Left renal cortex interstitium (tissue), 4 donors: ENCODE measurements at places on chromosomes 16 and 17.

DNA sequence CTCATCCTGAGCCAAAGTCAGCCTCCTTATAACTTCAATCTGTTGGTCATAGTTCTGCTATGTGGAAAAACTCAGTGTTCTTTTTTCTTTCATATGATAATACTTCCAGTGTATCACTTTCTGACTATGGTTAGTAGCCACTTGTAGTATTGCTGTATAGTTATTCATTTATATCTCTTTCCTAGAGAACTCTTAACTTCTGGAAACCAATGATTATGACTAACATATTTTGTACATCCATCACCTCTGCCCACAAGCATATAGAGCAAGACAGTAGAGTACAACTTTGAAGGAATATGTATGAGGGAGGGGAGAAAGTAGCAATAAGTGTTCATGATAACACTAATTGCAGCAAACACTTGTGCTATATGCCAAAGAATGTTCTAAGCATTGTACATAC lies 38.6 kb downstream of the COX10 start:
- no peak for DNase-seq

- DNase-seq, result no peak
These were observed 52.1 kb upstream of the BPTF start for GRCh38 chr17:67773246-67773645.

DNA sequence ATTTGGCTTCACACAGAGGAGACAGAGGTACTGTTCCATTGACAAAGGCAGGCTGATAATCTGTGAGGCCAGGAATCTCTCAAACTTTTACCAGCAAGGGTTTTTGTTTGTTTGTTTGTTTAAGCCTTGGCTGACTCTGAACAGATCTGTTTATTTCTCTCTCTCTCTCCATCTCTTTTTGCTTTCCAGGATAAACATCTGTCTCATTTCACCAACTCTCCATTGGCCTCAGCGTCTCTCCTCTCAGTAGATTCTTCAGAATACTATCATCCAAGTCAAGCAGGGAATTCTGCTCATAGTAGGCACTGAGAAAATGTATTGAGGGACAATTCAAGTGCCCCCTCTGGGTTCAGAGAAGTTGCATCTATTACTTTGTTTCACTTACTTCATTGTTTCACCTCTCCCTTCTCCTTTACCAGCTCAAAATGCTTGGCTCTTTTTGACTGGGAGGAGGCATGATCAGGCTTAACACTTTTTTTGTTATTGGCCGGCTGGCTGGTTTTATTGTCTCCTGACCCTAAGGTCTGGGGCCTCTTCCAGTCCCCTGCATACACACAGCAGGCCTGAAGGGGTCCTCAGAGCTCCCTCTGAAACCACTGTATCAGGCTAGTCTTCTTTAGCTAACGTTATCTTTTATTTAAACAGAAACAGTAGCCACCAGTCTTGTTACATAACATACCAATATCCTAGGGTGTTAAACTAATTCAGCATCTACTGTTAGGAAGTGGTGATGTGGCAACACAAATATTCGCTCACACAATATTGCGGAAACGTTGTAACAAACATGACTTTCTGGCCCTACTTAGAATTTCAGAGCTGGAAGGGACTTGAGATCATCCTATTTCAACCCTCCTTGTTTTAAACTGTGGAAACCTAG lies 2.0 kb upstream of the YPEL2 start:
- peak; percentile 72 for DNase-seq

DNA sequence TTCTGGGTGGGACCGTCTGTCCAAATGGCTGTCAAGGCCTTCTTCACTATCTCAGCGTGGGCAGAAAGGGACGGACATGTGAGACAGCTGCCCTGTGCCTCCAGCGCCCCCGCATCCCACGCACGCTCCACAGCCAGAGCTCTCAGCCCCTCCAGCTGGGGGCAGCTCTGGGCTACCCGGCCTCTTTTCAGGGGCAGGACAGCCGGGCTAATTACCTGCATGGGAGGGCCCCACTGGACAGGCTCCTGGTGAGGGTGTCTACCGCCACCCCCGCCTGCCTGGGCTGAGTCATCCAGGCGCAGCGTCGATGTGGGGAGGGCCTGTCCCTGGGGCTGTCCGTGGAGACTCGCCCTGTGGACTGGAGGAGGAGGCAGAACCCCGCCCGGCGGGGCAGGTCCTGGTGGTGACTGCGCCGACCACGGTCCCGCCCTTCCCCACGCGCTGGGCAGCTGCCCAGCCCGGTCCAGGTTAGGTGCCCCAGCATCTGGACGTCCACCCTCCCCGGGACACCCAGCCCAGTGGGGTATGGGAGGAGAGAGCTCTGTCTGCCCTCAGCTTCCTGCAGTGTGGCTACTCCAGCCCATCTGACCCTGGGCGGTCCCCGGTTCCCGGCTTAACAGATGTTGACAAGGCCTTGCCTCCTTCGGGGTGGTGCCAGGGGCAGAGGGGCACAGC lies 5.9 kb upstream of the METRNL start:
- no peak for DNase-seq

GRCh38 chr16:78392585-78393195 lies 293.2 kb downstream of the WWOX start:
- DNase-seq, result no peak

DNA sequence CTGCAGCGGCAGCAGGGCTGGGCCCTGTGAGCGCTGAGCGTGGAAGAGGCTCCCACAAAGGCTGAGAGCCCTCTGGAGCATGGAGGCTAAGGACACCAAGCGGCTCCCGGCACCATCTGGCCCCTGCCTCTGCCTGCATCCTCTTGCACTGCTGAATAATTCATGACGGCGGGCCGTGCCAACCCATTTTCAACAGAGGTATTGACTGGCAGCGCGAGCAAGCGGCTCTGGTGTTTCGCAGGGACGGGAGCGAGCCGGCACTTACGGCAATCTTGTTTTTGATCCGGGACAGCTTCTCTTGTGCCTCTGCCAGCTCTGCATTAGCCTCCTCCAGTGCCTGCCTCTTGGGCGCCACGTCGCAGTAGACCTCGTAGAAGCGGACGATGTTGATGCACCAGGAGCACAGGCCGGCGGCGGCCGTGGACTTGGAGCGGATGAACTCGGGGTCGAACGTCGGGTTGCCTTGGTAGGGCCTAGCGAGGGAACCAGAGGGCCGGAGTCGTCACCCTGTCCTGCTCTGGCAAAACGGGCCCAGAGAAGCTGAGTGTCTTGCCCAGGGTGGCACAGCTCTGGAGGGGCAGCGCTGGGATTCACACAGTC lies 80.4 kb downstream of the PGS1 start:
- DNase-seq, result no peak

- DNase-seq, result peak; percentile 48
These were observed 15.5 kb upstream of the SNTB2 start for GRCh38 chr16:69171325-69172084.

GRCh38 chr17:50816771-50817751 lies 18.3 kb upstream of the WFIKKN2 start:
- DNase-seq, result no peak

GRCh38 chr17:65027305-65027704 lies 29.2 kb downstream of the GNA13 start:
- DNase-seq, result no peak

GRCh38 chr17:49739641-49740271 lies 24.2 kb downstream of the FAM117A start:
- no peak for DNase-seq

DNA sequence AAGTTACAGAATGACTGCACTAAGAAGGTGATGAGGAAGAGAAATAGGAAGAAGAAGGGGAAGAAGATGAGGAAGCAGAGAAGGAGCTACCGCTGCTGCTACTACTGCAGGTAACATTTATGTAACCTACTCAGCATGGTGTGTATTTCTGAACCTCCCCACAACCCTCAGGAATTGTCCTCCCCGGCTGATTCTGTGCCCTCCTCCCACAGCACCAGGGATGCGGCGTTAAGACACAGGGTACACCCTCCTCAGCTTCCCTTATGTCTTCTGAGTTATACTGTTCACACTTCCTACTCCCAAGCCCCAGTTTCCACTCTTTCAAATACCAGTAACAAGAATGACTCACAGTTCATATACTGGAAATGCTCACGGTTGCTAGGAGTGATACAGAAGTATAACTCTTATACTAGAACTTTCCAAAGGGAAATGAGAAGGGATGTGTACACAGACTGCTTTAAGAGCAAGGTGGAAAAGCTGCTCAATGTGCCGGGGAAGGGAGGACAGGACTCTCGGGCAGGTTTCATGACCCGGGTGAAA lies 224.5 kb upstream of the PSMD7 start:
- no peak for DNase-seq

DNA sequence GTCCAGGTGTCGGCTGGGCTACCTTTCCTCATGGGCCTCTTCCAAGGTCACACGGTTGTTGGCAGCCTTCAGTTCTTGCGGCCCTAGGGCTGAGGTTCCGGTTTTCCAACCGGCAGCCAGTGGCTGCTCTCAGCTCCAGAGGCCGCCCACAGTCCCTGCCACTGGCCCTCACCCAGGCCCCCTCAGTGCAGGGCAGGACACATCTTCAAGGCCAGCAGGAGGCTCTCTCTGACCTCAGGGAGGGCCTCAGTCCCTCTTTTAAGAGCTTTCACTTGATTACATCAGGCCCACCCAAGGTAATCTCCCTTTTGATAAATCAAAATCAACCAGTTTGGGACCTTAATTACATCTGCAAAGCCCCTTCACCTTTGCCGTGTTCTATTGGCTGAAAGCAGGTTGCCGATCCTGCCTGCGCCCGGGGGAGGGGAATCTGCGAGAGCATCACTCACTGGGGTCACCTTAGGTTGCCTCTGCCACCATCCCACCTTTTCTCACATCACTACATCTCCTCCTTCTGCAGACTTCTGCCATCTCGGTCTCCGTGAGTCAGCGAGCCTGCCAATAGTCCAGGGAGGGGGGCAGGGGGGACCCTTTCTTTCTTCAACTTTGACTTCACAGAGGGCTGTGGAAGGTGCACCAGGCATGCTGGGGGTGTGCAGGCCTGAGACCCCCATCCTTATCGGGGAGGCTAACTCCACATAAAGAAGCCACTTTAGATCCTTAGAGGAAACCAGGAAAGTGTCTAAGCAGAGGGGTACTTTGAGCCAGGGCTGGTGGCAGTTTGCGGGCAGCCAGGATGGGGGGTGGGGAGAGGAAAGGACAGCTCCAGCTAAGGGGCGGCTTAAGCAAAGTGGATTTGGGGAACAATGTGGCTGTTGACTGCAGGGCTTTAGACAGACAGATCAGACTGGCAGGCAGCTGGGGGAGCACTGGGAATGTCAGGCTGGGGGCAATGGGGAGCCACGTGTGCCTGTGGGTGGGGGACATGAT lies 28.8 kb upstream of the NXPH3 start:
- no peak for DNase-seq

DNA sequence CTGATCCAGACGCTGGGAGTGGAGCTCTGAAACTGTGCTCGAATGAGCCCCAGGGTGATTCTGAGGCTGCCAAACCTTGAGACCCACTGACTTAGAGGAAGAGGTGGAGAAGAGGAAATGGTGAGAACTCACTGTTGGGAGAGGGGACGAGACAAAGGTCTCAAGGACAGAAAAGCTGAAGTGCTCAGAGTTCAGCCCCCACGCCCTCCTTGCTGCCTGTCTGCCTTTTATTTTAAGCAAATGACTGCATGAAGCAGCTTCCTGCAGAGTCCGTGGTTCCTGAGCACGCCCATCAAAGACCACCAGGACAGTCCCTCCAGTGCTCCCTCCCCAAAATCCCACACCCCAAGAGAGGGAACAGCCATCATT lies 20.4 kb downstream of the COTL1 start:
- DNase-seq, result no peak

- no peak for DNase-seq
These were observed 68.1 kb downstream of the ERCC4 start for GRCh38 chr16:13988038-13988437.

GRCh38 chr17:66437476-66438026 lies 135.1 kb downstream of the PRKCA start:
- DNase-seq, result no peak

GRCh38 chr16:20859699-20860098 lies 40.5 kb downstream of the DCUN1D3 start:
- DNase-seq, result no peak

GRCh38 chr16:81633680-81634379 lies 145.3 kb upstream of the PLCG2 start:
- DNase-seq, result no peak

GRCh38 chr16:979859-980594 lies 1.5 kb upstream of the SOX8 start:
- no peak for DNase-seq

GRCh38 chr16:49502136-49502881 lies 128.7 kb downstream of the C16orf78 start:
- no peak for DNase-seq
